ENCODE measurements at places on chromosomes 3 and 15.

GRCh38 chr3:195410546-195410945 is 32.3 kb downstream of the ACAP2 start:
- DNase-seq = no peak

DNA sequence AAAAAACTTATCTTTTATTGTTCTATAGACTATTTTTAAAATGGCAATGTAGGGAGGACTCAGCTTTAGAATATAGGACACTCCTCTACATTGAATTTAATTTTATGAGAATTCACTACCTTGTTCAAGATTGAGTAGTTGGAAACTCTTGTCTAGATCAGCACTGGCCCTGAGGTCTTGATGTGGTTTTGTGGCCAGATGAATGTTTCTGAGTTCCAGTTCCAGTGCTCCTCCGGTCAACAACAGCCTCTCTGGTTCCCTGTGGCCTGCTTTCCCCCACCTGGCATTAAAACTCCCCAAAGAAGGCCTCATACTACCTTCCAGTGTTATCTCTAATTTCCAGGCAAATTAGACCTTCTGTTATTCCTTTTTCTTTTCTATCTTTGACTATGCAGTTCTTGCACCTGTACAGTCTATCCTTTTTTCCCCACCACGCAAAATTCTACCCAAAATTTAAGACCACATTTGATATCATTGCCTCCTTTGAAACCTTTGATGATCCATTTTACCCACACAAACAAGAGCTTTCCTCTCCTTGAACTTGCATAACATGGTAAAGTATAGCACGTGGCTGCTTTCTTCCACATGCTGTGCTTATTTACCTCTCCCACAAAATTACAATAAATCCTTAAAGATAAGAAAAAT is 9.6 kb upstream of the ANP32A start:
- DNase-seq = no peak

DNA sequence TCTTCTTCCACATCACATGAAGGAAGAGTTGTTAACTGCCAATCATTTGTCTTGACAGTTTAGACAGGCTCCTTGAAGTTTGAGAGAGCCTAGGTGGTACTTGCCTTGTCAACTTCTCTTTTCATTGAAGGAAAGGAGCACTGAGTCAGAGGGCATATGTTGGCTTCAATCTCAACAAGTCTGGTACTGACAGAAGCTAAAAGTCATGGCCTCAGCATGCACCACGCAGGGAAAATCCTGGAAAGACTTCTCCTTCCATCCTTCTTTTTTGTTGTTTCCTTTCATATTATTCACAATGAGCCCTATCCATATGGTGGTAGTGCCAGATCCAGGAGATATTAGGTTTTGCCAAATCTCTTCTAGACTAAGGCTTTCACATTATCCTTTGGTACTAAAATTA is 1272.5 kb downstream of the ROBO1 start:
- DNase-seq = no peak

- DNase-seq = no peak
These were observed 61.0 kb downstream of the ABTB1 start for GRCh38 chr3:127733781-127734180.

GRCh38 chr15:63040954-63041353 is 1.6 kb upstream of the TPM1 start:
- DNase-seq = no peak

DNA sequence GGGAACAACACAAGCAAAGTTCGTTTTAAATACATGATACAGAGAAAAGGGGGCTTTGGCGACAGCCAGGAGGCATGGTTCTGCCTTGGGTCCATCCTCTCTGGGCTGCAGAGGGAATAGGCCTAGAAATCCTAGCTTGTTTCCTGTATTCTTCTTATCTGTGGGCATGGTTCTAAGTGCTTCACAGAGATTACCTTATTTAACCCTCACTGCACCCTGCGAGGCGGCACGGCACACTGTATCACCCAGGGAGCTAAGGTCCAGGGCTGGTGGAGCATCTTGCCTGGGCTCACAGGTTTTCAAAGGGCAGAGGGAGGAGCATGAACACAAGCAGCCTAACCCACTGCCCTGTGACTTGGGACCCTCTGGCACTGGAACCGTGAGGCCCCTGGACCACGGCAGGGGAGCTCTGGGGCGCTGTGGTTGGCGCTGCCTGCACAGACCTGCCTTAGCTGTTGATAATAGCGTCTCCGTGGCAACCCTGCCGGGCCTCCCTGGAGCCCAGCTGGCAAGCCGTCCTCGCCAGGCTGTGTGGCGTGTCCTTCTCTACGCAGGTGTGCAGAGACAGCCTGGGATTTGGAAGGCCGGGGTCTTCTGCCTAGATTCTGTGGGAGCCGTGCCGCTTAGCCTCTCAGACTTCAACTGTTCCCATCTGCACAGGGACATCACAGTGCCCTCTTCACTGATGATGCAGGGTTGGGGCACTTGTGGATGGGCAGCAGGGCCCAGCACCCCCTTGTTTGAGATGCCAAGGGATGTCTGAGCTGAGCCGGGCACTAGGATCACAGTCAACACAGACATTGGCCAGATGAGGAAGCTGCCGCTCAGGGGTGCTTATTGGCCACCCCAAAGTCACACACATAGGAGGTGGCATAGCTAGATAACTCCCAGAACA is 154.6 kb upstream of the TLE3 start:
- DNase-seq = no peak

DNA sequence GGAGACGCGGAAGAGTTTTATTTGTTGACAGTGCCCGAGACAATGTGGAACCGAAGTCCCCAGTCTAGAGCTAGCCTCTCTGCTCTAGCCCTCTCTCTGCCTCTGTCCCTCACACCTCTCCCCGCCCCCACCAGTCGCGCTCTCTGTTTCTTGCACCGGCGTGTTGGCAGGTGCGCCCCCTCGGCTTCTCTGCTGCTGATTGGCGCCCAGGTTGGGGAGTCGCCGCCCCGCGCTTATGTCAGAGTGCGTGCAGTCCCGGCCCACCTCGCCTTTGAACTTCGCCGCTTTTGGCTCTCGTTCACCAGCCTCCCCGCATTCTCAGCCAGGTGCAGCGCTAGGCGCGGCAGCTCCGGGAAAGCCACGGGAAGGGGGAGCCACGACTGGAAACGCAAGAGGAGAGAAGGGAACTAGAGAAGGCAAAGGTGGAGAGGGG is at the start of gene SOX14:
TSS of gene SOX14 (plus strand) at position 315 of the 433 bp plus-strand sequence. CDS start 470 bp downstream, outside the sequence.
- no peak for DNase-seq

DNA sequence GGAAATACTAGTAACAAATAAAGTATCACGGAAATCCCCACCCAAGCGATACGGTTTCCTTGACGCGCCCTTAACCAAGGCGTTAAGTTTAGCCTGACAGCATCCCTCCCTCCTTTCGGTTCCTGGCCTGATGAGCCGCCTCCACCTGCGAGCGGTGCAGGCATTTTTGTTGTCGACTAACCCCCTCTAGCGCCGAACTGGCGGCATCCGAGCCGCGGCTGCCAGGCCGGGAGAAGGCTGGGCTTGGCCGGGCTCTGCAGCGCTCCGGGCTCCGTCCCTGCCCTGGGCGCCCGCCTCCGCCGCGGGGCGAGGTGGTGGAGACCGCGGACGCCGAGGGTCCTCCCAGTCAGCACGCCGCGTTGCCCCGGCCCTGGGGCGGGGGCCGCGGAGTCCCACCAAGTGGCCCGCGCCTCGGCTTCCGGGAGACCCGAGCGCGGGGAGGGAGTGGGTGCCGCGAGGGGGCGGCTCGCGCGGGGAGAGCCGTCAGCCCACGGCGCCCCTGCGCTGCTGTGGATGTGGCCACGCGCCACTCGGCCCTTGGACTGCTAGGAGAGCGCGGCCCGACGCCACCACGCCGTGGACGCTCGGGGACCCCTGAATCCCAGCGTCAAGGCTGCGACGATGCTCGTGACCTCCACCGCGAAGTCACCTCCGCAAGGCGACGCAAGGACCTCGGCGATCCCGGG is 1.1 kb upstream of the EPHA6 start:
- peak; percentile 90 for DNase-seq

DNA sequence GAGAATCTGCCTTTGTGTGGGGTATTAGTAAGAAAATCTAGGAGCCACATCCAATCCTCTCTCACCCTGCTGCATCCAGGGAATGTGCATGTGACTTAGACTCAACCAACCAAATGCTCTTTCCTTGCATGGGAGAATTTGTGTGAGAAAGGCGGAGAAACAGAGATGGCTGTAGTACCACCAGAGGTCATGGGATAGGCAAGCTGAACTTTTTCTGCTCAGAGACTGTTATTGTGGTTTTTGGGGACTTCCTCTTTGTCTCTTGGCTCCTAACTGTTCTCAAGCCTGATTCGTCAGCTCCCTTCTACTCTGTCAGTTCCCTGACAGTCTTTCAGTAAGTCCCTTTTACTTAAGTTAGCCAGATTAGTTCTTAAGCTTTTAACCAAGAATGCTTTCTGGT is 2.6 kb upstream of the ZSCAN2 start:
- DNase-seq = no peak

DNA sequence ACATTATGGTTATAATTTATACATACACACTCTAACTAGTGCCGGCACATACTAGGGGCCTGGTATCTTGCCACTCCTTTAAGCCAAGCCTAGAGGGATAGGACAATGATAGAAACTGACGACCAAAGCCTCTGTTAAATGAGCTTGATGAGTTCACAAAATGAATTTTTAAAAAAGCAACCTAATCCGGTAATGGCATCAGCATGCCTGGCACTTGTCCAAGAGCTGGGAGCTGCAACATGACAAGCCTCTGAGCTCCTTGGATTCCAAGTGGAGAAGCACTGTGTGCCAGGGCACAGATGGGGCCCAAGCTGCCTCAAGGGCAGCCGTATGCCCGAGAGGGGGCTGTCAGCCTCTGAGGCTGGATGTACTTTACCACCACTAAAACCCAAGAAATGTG is 9.7 kb downstream of the ETV5 start:
- DNase-seq = peak; percentile 69

DNA sequence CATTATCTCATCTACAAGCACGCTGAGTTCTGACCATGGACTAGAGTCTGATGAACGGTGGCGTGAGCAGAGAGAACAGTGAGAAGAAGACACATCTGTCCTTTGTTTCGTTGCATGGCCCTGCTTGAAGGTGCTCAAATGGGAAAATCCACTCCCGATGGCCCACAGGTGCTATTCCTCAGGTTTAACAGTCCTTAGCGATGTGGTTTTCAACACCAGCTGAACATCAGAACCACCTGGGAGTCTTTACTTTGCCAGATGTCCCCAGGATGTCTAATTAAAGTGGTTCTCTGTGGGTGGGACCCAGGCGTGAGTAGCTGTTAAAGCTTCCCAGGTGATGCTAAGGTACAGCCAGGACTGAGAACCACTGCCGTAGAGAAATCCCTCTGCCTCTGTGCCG is 13.0 kb downstream of the ADAMTS17 start:
- DNase-seq = no peak

DNA sequence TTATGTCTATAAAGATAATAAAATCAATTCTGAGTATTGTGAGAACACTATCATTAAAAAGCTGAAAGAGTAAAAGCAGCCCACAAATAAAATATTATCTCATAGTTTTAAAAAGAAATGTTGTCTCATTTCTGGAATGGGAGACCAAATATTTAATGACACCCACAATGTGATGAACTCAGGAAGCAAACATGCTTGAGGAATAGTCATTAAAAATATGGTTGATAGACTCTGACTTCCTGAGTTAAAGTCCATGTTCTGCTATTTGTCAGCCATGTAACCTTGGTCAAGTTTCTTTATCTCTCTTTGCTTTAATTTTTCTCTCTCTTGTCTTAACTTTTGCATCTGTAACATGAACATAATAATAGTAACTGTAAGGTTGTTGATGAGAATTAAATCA is 35.5 kb upstream of the CHMP2B start:
- no peak for DNase-seq

DNA sequence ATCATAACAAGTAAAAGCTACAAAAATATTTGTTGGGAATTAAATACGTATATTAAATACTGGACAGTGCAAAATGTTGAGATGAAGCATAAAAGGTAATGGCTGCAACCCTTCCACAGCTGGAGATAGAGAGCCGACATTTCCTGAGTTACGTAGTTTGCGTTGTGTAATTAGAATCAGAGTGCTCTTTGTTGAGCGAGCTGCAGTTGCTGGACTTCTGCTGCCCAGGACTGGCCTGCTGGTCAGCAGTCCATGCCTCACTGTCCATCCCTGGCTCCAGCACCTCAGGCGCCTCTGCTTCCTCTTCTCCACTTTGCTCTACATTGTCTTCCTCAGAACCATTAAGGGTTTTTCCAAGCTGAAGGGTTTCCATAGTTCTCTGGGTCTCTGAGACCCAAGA is 28.4 kb upstream of the SHC4 start:
- DNase-seq = no peak

DNA sequence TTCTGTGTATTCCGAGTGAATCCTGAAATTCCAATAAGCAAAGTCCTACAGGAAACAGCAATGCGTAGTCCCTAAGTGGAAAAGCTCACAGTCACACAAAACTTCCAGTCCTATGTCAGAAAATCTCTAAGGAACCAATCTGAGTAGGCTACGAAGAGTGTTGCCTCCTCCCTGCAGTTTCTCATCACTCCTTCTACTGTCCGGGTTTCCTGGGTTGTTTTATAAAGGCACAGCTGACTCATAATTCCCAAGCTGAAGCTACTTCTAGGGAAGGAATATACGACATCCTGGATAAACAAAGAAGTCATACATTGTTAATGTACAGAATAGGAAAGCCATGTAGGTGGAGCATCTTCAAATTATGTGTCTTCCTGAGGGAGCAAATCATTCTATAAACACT is 65.7 kb upstream of the RGMA start:
- DNase-seq = no peak

- no peak for DNase-seq
These were observed 67.9 kb downstream of the ULK4 start for GRCh38 chr3:41893977-41894376.

DNA sequence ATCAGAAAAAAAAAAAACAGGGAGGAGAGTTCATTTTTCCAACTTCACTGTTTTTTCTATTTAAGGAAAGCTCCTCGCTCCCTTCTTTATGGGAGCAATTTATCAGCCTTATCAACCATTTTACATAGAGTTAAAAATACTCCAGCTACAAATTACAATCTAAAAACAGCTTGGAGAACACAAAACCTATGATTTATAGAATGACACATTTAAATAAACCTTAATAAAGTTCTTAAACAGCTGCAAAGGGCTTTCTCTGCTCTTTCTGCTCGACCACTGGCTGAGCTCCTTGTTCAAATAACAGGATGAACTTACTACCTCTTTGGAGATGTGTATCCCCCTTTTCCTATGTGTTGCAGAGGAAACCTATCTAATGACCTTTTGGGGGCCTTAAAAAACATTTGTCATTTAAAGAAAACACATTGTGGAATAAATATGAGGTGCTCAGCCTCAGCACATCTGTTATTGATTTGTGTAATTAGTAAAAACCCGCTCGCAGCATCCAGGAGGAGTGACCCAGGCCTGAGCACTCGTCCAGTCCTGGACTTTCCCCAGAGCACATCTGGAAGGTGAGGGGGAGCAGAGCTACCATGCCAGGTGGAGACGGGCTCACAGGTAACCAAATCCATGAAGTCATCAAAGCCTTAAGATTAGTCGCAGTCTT is 231.2 kb downstream of the ATP8B4 start:
- no peak for DNase-seq

Data from right hindlimb (tissue), 1 donor.